C1 segment of cervical spinal cord (tissue), 14 donors: ENCODE measurements at places on chromosomes 6 and 20.

- DNase-seq: peak; percentile 34
Observed at GRCh38 chr6:130933712-130934200, 106.5 kb downstream of the SMLR1 start.

GRCh38 chr20:22962567-22963439, 72.3 kb upstream of the SSTR4 start:
- no peak for DNase-seq

DNA sequence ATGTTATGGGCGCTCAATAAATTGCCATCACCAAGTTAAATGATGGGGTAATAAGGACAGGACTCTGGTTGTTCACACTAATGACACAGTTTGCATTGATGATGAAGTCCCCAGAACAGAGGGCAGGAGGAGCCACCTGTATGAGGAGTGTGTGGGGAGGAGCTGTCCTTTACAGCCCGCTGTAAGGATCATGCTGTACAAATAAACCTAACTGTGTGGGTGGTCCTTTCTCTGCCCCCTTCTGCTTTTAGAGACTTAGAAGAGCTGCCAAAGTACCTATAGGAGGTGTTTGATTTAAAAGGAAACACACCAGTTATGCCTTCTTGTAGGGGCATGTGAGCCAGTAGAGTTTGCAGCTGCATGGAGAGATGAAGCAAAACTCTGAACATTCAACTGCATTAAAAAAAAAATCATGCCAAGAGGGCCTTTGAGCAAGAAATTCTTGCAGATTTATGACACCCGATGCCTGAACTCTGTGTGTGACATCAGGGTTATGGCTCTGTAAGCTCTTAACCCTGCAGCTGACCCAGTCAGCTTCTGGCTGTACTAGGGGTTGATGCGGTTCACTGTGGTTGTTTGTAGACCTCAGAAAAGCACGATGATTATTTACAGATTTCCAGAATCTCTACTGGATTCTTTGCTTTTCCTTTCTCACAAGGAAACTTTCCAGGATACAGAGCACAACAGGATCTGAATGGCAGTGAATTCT, 67.4 kb downstream of the UST start:
- no peak for DNase-seq

GRCh38 chr6:37287519-37288157, 29.7 kb upstream of the TMEM217 start:
- no peak for DNase-seq

DNA sequence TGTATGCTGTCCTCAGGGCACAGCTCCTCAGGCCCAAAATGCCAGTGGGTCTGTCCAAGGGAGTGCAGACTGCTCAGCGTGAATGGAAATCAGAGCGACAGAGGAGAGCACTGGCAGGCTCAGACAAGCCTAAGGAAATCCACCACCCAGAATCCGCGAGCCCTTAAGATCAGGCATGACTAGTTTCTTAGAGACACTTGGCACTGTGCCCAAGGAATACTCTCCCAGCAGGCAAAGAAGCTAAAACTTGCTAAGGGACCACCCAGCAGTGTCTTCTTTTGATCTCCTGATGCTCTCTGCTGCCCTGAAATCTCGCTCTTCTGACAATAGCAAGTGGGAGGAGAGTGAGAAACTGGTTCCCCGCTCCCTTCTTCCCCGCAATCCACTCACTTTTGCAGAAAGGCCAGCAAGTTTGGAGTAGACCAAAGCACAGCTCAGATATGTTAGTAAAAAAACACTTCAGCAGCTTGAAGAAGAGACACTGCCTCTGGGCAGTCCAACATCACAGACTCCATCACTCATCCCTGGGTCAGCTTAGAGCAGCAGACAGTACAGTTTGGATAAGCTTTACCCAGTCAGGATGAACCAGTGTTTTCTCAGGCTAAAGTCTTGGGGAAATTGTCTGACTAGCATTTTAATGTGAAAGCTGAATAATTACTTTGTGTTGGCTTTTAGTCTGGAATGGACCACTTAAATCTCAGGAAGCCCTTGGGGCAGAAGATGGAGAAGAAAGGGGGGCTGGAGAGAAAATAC, 32.4 kb downstream of the TRAF3IP2 start:
- DNase-seq: no peak

DNA sequence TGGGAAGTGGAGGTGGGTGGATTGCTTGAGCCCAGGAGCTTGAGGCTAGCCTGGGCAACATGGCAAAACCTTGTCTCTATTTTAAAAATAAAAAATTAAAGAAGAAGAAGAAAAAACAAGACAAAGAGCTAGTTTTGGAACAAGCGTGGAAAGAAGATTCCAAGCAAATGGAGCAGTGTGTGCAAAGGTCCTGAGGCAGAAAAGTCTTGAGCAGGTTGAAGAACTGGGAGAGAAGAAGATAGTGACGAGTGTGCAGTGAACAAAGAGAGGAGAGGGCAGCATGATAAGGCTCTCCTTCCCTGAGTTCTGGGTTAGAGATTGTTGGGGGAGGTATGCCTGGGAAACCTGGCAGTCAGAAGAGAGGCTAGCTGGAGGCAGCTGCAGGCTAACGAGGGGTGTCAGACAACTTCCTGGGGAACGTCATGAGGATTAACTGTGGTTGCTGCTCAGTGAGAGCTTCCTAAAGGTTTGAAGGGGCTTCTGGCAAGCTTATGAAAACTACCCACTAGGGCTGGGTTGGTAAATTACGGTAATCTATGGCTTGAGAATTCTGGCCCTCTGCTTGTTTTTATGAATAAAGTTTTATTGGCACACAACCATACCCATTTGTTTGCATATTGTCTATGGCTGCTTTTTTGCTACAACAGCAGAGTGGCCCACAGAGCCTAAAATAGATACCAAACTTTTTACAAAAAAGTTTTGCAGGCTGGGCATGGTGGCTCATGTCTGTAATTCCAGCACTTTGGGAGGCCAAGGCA, 128.9 kb downstream of the ZFP64 start:
- no peak for DNase-seq

DNA sequence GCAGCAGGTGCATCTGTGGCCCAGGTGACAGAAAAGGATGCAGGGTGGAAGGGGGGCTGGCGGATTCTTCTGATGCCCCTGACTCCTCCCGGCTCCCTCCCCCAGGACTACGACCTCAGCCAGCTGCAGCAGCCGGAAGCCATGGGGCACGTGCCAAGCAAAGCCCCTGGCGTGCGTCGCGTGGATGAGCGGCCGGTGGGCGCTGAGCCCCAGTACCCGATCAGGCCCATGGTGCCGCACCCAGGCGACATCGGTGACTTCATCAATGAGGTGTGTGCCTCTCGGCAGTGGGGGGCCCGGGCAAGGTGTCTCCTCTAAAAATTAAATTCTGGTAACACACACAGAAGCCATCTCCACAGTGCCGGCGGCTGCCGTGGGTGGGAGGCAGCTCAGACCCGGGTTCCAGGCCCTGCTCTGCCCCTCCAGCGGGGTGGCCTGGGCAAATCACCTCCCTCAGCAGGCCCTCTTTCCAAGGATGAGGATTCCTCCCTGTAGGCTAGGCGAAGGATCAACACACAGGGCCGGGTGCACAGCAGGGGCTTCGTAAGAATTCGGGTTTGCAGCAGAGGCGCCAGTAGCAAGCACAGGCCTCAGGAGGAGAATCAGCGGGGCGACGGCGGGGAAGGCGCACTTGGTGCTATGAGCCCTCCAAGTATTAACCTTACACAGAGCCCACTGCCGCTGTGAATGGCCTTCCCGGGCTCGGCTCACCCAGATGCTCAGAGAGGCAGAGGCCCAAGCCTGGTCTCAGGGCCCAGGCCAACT, 131.5 kb downstream of the TAF4 start:
- DNase-seq: no peak

DNA sequence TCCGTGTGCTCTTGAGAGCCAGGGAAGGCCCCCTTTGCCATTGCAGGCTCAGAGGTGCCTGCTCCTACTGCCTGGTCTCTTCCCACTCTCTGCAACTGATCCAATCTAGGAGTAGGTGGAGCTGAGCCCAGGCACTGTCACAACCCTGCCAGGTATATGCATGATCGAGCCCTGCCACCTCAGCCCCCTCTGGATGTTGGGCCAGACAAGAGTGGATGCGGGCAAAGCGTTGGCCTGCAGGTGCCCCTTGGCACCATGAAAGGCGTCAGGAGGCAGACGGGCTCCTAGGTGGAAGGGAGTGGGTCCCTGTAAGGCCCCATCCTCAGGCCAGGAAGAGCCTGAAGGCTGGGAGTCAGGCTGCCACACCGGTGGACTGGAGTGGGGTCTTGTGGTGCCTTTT, 5.9 kb upstream of the OR14J1 start:
- DNase-seq: no peak

- no peak for DNase-seq
Observed at GRCh38 chr6:44606504-44606903, 219.0 kb downstream of the CDC5L start.

- DNase-seq: no peak
Observed at GRCh38 chr6:17998442-17998841, 11.0 kb upstream of the KIF13A start.

DNA sequence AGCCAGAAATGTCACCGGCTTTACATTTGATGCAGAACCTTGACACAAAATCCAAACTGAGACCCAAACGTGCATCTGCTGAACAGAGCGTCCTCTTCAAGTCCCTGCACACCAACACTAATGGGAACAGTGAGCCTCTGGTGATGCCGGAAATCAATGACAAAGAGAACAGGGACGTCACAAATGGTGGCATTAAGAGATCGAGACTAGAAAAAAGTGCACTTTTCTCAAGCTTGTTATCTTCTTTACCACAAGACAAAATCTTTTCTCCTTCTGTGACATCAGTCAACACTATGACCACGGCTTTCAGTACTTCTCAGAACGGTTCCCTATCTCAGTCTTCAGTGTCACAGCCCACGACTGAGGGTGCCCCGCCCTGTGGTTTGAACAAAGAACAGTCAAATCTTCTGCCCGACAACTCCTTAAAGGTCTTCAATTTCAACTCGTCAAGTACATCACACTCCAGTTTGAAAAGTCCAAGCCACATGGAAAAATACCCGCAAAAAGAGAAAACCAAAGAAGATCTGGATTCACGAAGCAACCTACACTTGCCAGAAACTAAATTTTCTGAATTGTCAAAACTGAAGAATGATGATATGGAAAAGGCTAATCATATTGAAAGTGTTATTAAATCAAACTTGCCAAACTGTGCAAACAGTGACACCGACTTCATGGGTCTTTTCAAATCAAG, 108.4 kb downstream of the RTN4IP1 start:
- DNase-seq: no peak

- DNase-seq: no peak
Observed at GRCh38 chr6:13063300-13063918, 264.9 kb downstream of the TBC1D7 start.

DNA sequence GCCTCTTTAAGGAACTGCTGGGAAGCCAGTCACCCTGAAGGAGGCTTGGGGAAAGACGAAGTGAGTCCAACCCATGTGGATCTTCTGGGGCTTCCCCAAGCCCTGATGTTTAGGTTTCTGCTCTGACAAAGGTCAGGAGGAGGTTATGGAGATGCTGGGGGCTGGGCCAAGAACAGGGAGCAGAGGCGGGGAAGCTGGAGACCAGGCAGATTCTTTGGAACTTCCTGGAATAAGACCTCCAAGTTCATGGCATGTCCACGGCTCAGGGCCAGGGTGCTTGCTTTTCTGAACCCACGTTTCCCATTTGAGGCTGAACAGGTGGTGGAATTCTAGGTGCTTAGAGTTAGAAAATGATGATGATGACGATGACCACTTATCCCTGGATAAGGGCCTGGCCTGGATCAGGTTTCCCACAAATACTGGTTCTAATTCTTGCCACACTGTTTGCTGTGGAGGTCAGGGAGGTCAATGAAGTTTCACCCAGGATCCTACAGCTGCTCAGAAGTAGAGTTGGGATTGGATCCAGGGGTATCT, 30.0 kb upstream of the TGM2 start:
- DNase-seq: no peak

DNA sequence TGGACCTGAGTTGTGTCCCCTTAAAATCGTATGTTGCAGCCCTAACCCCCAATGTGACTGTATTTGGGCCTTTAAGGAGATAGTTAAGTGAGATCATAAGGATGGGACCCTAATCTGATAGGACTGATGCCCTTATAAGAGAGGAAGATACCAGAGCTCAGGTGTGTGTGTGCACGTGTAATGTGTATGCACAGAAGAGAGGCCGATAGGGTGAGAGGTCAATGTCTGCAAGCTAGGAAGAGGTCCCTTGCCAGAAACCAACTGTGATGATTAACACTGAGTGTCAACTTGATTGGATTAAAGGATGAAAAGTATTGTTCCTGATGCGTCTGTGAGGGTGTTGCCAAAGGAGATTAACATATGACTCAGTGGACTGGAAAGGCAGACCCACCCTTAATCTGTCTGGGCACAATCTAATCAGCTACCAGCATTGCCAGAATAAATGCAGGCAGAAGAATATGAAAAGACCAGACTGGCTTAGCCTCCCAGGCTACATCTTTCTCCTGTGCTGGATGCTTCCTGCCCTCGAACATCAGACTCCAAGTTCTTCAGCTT, 299.8 kb downstream of the LRFN2 start:
- DNase-seq: no peak

- DNase-seq: no peak
Observed at GRCh38 chr6:117728626-117729025, 53.4 kb downstream of the NUS1 start.

GRCh38 chr6:25536781-25537180, 115.2 kb upstream of the SCGN start:
- no peak for DNase-seq

DNA sequence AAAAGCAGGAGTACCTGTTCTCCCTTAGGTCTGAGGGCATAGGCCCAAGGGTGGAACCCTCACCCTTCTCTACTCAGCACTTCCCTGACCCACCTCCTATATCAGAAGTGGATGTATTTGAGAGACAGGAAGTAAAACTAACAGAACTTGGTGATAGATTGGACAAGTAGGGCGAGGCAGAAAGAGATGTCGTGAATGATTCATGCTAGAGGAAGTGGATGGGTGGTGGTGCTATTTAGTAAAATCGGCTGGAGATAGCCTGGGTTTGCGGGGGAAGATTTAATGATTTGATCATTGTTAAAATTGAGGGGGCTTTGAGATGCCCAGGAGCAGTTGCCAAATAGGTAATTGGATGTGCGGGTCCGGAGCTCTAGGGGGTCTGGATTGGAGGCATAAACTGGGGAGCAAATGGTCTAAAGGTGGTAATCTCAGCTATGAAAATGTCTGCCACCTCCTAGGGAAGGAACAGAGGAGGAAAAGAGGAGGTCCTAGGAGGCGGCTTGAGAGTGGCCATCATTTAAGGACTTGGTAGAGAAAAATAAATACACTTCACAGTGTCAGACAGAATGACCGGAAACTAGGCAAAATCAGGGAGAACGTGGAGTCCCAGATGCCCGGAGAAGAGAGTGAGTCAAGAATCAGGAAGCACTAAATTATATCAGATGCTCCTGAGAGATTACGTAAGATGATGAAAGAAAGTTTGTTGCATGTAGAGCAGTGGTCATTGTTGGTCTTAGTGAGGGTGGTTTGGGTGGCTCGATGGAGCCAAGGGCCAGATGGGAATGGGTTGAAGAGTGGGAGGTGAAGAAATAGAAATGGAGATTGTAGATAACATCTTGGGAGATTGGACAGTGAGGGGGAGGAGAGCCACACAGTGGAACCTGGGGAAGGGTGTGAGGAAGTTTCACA, 142.0 kb downstream of the CEP57L1 start:
- no peak for DNase-seq

DNA sequence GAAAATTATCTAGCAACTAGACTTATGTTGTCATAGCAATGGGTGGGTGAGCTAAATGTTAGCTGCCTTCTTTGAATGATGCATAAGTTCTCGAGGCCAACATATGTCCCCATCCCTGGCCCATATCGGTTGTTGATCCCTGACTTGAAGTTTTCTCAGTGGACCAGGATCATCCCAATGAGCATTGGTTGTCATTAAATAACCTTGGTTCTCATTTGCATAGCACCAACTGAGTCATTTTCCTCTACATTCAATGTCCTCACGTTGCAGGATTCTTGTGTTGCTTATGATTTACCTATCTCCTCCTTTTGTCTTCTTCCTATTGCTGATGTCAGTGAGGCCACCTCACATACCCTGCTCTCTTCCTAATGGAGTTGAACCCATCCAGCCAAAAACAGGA, 12.1 kb upstream of the AHCY start:
- DNase-seq: no peak
